ENCODE measurements at places on chromosomes 7 and 10. TPM values are rescaled to one million over a fixed set of nuclear protein-coding genes. Genes with fewer than 3 reads are reported as not detected.

Gene HOXA4
- total RNA-seq, result 0.14 TPM

Gene ARMS2
- not detected for total RNA-seq

Gene C1QL3
- total RNA-seq, result under 0.01 TPM

Gene NUTM2D
- 1.5 TPM for total RNA-seq

Gene STOX1
- total RNA-seq, result 0.14 TPM

Gene LRRN3
- total RNA-seq, result 2.1 TPM

Gene SORCS1
- 0.14 TPM for total RNA-seq

Gene PNLIPRP2
- not detected for total RNA-seq

Gene BEND7
- 5.0 TPM for total RNA-seq

Gene TRIM73
- 0.71 TPM for total RNA-seq

Gene PDK4
- total RNA-seq, result 16.2 TPM

Gene CAMK1D
- 6.3 TPM for total RNA-seq

Gene IFIT2
- 3.1 TPM for total RNA-seq

Gene SYT15
- total RNA-seq, result 0.92 TPM

Gene BHLHA15
- total RNA-seq, result 0.37 TPM

Gene EN2
- total RNA-seq, result under 0.01 TPM

Gene NODAL
- not detected for total RNA-seq

Gene ITIH5
- 3.0 TPM for total RNA-seq

Gene PRSS2
- not detected for total RNA-seq

Gene FAM25G
- not detected for total RNA-seq

Gene WASL
- total RNA-seq, result 8.5 TPM

Gene FAM25C
- not detected for total RNA-seq

Gene VGF
- total RNA-seq, result 0.14 TPM

Gene SRRM3
- total RNA-seq, result 2.0 TPM

Gene UPK3B
- total RNA-seq, result 0.46 TPM

Gene RET
- total RNA-seq, result 0.28 TPM

Gene NUTM2E
- total RNA-seq, result under 0.01 TPM

Gene AVPI1
- total RNA-seq, result 28.0 TPM

Gene SPAG6
- total RNA-seq, result not detected

Gene WBP1L
- 65.5 TPM for total RNA-seq

Gene PTF1A
- not detected for total RNA-seq

Gene SH2D4B
- total RNA-seq, result not detected

Gene SEPHS1
- total RNA-seq, result 27.4 TPM

Gene LIPN
- not detected for total RNA-seq

Gene GAD2
- total RNA-seq, result not detected

Gene PROSER2
- 1.1 TPM for total RNA-seq

Gene PCDH15
- total RNA-seq, result under 0.01 TPM

Gene LRRC61
- total RNA-seq, result 0.85 TPM

Gene SOSTDC1
- total RNA-seq, result not detected

Gene GARIN1A
- total RNA-seq, result 0.43 TPM

Gene GSTO2
- total RNA-seq, result 2.0 TPM

Gene OPN1SW
- total RNA-seq, result not detected

Gene LAMB1
- total RNA-seq, result 562 TPM

Gene CCDC172
- total RNA-seq, result not detected

Gene RP9
- 9.9 TPM for total RNA-seq

Gene LLCFC1
- not detected for total RNA-seq

Gene AKR1D1
- not detected for total RNA-seq

Gene COL17A1
- total RNA-seq, result 0.74 TPM

Gene IFIT1B
- total RNA-seq, result not detected

Data from smooth muscle cell of bladder (primary cell).